ENCODE measurements at places on chromosomes 12 and 14.

DNA sequence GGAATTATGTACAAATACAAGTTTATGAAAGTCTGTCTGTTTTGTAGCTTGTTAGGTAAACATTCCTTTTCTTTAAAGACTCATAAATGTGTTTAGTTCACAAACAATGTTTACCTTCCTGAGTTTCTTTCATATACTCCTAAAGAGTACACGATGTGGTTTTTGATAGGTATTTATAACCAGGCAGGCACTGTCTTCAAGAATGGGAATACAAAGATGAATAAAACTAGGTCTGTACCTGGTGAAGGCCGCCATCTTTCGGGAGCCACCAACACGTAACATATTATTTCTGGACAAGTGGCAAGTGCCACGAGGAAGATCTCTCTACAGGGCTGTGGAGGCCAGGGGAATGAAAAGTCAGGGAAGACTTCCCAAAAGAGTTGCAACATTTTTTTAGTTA is 144.6 kb upstream of the RASSF8 start:
- DNase-seq = no peak

- no peak for DNase-seq
Observed at GRCh38 chr12:98719515-98720504, 74.7 kb downstream of the APAF1 start.

DNA sequence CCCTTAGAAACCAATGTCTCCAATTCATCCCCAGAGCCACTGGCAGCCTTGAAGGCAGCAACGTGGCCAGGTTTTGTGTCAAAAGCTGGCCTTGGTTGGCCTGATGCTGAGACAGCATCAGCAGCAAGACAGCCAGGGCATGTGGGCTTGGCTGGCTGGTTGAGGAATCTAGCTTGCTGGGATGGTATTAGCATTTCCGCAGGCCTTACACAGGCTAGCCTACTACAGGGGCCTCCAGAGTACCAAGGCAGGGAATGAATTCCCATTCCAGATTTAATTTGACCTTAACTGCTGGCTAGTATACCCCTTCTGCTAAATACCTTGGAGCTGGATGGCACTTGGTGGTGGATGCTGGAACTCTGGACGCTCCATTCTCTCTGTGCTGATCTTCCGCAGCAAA is 15.8 kb downstream of the NGDN start:
- no peak for DNase-seq

DNA sequence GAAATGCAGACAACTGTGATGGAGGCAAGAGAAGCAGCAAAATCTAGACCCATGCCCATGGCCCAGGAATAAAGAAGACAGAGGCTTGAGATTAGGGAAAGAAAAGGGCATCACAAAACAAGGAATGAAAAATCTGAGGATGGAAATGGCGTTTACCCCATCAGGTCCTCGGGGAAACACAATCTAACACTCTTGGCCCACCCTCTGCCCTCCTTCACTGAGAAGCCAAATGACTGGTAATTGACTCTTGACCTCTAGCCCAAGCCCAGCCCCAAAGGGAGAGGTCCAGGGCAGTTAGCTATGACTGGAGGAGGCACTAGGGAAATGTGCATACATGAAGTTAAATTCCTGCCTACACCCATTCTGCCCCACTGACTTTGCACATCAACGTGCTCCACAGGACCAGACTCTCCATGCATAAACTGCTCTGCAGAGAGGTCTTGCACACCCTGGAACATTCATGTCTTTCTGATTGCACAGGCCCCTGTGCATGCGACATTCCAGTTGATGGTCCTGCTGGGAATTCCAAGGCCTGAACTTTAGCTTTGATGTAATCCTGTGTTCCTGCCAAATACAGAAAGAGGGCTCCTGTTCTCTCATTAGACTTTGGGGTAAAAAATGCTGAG is 5.7 kb downstream of the ZFHX2 start:
- no peak for DNase-seq

GRCh38 chr14:91872517-91873470 is 5.5 kb upstream of the TC2N start:
- DNase-seq = no peak

GRCh38 chr14:101506926-101507835 is 54.1 kb upstream of the DIO3 start:
- no peak for DNase-seq

DNA sequence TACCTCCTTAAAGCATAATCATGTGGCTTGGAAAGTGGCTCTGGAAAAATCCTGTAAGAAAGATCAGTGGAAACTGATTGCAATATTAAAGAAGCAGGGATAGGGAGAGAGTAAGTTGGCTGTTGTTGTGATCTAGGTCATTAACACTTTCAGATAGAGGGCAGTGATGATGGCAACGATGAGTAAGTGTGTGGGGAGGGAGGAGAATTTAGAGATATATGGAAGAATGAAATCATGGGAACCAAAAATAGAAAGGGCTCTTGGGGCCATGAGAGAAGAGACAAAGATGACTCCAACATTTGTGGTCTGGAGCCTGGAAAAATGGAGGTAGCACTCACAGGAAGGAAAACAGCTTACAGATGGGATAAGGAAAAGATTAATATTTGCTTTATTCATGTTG is 23.3 kb downstream of the SNRPF start:
- DNase-seq = no peak

- no peak for DNase-seq
Observed at GRCh38 chr12:122139266-122139665, 34.8 kb downstream of the IL31 start.

DNA sequence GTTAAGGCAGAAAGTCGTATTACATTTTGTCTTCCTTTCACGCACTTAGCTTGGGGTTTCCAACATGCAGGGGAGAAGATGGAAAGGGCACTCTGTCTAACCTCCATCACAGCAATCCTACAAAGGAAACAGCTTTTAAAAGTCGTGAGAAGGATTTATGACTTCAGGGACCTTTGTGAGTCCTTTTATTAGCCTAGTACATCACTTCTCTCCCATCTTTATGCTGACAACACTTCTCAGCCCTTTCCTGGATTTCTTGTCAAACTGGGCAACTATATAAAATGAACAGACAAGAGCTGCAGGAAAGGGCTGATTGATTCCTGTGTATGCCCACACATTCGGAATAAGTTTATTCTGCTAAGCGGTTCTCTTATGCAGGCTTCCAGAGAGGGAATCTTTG is 159.0 kb downstream of the DERA start:
- DNase-seq = no peak

- no peak for DNase-seq
Observed at GRCh38 chr12:122161682-122162081, 12.3 kb downstream of the IL31 start.

DNA sequence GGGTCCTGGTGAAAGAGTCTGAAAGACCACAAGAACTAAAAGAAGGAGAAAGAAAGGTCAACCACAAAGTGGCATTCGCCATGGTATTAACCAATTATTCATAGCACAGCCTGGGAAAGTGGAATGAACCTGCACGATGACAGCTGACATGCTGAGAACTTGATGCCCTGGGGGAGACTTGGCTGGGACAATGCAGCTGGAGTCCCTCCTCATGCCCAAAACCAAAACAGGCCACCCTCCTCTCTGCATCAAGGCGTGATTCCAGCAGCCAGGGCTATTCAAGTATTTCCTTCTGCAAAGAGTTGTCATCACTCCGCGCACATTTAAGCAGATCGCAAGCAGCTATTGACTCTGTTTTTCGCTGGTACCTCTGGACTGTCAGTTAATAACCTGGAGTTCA is 167.1 kb upstream of the NOS1 start:
- DNase-seq = no peak

GRCh38 chr14:55133416-55133815 is 4.4 kb downstream of the LGALS3 start:
- DNase-seq = peak; percentile 28

- no peak for DNase-seq
Observed at GRCh38 chr12:80720516-80720915, 3.8 kb downstream of the MYF5 start.

GRCh38 chr12:101039848-101040531 is 170.0 kb downstream of the SLC5A8 start:
- DNase-seq = no peak

GRCh38 chr14:67584978-67585377 is 15.1 kb downstream of the PIGH start:
- DNase-seq = no peak

- DNase-seq = no peak
Observed at GRCh38 chr12:70670948-70671347, 33.7 kb upstream of the PTPRB start.

GRCh38 chr12:59472273-59472672 is 123.6 kb upstream of the SLC16A7 start:
- no peak for DNase-seq

DNA sequence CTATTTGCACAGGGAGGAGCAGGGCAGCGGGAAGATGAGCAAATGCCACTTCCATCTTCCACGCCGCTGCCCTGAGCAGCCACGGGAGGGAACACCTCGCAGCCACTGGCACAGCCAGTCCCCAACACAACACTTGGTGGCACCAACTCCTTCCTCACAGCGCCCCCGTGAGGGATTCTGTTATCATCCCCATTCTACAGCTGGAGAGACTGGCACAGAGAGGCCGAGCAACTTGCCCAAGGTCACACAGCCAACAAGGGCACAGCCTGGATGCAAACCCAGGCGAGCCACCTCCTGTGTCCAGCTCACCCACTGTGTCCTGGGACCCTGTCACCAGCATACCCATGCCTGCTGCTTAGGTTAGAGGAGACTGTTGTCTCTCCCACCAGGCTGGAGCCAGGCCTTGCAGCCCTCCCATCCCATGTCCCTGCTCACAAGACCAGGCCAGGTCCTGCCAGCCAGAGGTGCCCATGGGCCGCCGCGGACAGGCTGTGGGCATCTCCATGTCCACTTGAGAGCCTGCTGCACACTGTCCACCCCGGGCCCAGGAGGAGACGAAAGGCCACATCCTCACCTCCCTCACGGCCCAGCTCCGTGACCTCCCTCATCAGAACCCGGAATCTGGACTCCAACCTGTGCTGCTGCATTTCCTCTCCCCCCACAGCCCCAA is 57.0 kb downstream of the NCOR2 start:
- no peak for DNase-seq

DNA sequence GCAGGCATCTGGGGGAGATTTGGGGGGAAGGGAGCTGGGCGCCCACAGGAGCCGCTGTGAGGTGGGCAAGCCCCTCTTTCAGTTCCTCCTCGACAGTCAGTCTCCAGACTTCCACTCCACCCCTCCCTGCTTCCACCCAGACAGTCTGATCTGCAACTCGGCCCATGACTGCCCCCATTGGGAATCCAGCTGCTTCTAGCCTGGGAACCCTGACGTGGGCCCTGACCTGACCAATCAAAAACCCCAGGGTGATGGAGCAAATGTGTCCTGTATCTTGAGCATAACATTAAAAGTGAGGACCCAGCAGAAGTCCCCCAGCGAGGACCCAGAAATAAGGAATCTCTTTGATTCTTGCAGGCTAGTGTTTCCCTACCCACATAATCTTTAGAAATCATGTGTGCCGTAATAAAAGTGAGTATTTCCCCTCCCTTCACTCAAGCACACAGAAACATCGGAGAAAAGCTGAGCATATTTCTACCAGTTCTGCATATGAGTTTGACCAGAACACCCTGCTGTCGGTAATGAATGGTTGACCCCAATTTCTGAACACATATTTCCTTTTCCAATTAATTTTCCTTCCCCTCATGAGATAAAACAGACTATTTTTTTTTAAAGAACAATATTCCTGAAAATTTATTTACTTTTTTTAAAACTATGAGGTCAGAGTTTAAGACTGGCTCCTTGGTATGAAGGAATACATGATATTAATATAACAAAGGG is 6.4 kb downstream of the SSH1 start:
- DNase-seq = no peak

GRCh38 chr12:15662983-15663659 is 126.1 kb downstream of the EPS8 start:
- DNase-seq = peak; percentile 8

- no peak for DNase-seq
Observed at GRCh38 chr14:33356181-33356580, 417.5 kb downstream of the NPAS3 start.

Measured in HCT116 (cell line).